Stimulated activated CD8-positive, alpha-beta memory T cell treated with anti-CD3 and anti-CD28 coated beads, Interleukin-4, amount 100 ng/mL, for 4 hours (primary cell): ENCODE measurements at places on chromosomes 7 and 10.

DNA sequence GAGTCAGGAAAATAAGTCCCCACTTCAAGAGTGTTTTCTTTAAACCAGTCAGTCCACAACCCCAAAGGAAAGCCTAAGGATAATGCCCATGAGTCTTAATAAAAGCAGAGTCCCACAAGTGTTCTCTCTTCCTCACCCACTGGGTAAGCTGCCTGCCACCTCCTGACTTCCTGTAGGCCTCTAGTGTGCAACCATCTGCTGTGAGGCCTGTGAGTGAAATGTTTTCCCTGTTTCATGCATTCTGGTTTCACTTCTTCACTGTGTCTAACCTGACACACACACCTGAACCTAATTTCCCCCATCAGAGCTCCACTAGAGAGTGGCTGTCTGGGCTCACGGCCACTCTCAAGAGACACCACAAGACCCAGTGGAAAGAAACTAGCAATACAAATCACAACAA, 38.9 kb upstream of the GDF10 start:
- no peak for DNase-seq

GRCh38 chr10:122716025-122716424, 16.4 kb upstream of the C10orf120 start:
- no peak for DNase-seq

DNA sequence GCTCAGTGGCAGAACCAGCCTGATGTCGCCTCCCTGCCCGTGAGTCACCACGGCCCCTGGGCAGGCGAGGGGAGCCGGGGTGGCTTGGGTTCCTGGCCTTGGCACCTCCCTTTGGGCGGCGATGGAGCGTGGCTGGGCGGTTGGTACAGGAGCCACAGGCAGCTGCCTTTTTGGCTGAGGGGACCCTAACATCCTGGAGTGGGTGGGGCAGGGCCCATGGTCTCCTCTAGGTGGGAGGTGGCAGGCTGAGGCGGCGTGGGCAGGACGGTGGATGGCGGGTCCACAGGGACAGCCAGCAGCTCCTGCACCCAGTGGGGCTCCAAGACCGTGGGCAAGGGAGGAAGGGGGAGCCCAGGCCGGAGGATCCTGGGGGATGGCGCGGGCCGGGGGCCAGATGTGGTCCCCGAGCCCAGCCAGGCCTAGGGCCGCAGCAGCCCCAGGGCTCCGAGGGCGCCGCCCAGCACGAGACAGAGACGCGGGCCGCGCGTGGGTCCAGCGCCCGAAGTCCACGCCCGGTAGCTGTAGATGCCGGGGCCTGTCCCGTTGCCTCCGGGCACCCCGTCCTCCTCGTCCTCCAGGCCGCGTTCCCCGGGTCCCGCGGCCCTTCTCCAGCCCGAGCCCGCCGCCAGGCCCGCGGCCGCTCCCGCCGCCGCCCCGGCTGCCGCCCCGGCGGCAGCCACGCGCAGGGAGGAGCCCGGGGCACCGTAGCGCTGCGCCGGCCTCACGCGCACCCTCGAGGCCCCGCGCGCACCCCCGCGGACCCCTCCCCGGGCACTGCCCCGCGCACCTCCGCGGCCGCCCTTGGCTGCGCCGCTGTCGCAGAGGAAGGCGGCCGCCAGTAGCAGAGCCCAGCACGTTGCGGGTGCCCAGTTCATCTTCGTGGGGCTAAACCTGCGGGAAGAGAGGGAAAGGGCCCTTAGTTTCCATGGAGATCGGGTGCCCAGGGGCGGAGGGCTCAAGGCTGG, 1.3 kb downstream of the SPRN start:
- DNase-seq = no peak

- no peak for DNase-seq
Measured at GRCh38 chr7:98727146-98727709, 110.1 kb downstream of the NPTX2 start.

GRCh38 chr10:70926226-70927000, 38.0 kb upstream of the PCBD1 start:
- DNase-seq = no peak

- DNase-seq = no peak
Measured at GRCh38 chr7:8133188-8133848, 128.6 kb downstream of the ICA1 start.

GRCh38 chr10:100509241-100509840, 10.3 kb downstream of the SEC31B start:
- no peak for DNase-seq

DNA sequence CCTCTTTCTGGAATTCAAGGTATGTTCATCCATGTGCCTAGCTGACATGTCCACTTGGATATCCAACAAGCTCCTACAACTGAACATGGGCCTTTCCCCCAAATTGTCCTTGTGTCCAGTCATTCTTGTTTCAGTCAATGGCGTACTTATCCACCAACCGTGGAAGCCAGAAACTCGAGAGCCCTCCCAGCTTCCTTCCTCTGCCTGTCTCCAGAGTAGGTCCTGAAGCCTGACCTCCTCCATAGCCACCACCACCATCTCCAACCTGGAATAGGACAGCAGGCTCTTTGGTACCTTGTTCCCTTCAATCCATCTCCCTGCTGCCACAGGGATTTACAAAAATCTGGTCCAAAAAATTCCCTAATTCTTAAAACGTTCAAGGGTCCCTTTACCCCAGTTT, 305.1 kb downstream of the RPS24 start:
- DNase-seq = no peak

- no peak for DNase-seq
Measured at GRCh38 chr7:90488220-90488619, 18.8 kb downstream of the PTTG1IP2 start.
